Dermis blood vessel endothelial cell (primary cell): ENCODE measurements at places on chromosomes 6 and 20. TPM values are rescaled to one million over a fixed set of nuclear protein-coding genes. Genes with fewer than 3 reads are reported as not detected.

- no peak for DNase-seq
Observed at GRCh38 chr6:143111443-143111842, 50.8 kb downstream of the AIG1 start.

DNA sequence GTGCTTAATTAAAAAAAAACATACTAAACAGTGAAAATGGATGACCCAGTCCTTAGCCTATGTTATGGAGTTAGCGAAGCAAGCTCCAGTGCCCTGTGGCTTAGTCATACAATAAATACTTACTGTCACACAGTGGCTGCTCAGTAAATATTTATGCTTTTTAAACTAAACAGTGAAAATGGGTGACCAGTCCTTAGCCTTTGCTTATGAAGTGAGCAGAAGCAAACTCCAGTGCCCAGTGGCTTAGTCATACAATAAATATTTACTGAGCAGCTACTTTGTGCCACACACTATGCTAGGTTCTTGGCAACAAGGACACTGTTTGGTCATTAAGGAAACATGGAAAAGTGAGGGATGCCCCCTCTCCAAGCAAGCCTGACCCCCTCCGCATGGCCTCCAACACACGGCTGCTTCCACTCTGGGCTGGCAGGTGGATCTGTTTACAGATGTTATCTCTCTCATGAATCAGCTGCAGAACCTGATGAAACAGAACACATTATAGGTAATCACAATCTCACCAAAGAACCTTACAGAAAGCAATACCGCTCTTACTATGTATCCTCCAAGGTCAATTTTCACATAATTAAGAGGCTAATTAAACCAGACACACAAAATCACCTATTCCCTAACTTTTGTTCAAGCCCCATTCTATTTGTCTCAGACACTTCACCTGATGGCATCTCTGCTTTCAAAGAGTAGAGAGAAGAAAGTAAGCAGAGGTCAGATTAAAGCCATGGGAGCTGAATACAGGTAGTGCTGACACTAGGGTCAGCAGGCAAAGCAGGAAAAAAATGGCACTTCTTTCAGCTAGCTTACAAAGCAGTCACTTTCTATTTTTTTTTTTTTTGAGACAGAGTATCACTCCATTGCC, 27.3 kb downstream of the CDK5RAP1 start:
- DNase-seq = no peak

GRCh38 chr20:19330038-19330437, 117.6 kb downstream of the SLC24A3 start:
- DNase-seq = no peak

GRCh38 chr6:4185419-4185818, 50.0 kb upstream of the ECI2 start:
- DNase-seq = no peak

GRCh38 chr20:44702776-44703175, 12.4 kb upstream of the CCN5 start:
- DNase-seq = peak; percentile 95

- DNase-seq = no peak
Observed at GRCh38 chr20:48307277-48307676, 520.5 kb downstream of the PREX1 start.

Gene SRC
- 1.5 and 4.1 TPM in 2 replicates for total RNA-seq
